COR-L47 (cell line): ENCODE measurements at places on chromosomes 12 and 14.
A peak's percentile ranks its signal among the peaks of the same experiment; 100 is the strongest.

GRCh38 chr12:15811214-15812127 lies 22.3 kb upstream of the EPS8 start:
- DNase-seq, result no peak

GRCh38 chr12:23813206-23813605 lies 136.3 kb downstream of the SOX5 start:
- DNase-seq, result no peak

DNA sequence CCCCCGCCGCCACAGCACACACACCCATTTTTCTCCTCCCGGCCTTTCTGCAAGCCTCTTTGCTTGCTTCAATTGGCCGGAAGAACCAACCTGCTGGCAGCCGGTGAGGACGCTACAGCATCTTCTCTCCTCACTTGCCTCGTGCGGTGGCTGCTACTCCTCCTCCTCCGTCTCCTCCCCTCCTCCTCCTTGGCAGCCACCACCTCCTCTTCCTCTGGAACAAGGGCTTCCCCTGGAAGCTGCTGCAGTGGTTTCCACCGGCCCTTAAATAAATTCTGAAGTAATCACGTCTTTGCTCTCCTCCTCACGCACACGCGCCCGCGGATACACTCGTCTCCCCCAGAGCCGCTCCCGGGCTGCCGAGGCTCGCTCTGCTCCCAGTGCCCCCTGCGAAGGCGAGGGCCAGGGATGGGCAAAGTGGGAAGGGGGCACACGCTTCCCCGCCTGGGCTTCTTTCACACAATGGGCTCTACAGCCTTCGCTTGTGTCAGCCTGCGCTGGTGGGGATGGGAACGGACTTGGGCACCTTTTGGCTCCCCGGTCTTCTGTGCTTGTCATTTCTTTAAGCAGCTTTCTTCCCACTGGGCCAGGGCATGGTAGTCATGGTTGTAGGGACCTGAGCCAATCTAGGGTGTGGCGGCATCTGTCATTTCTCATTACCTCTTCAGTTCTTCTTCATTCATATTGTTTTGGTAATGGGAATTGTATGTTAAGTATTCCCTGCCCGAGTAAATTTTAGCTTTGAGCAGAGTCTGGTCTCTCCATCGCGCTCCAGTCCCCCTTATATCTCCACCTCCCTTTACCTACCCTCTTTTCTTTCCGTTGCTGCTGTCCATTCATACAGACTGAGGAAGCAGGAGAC lies at the start of gene PPFIA2:
Gene PPFIA2 (minus strand): TSS at position 161 of the 862 bp plus-strand sequence.
- DNase-seq, result peak; percentile 79

DNA sequence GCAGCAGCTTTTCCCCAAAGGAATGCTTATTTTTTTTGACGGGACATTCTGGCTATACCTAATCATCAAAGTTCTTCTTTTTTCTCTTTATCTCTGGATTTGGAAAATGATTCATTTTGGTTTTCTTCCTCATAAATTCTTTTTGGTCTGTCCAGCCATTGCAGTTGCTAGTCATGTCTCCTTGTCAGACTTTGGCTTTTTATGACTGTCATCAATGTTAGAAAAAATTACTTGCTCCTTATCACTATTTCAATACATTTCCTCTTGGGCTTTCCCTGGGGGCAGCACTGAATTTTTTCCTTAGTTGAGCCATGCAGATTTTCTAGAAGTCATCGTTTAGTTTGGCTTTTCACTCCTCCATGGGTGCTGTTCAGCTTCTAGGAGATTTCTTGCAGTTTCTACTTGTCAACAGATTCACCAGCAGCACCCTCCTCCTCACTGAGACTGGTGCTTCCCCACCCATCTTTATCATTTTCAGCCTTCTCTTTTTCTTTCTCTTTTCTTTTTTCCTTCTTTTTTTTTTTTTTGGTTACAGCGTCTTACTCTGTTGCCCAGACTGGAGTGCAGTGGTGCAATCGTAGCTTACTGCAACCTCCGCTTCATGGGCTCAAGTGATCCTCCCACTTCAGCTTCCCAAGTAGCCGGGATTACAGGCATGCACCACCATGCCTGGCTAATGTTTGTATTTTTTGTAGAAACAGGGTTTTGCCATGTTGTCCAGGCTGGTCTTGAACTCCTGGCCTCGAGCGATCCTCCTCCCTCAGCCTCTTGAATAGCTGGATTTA lies 5.2 kb downstream of the ADIPOR2 start:
- no peak for DNase-seq

DNA sequence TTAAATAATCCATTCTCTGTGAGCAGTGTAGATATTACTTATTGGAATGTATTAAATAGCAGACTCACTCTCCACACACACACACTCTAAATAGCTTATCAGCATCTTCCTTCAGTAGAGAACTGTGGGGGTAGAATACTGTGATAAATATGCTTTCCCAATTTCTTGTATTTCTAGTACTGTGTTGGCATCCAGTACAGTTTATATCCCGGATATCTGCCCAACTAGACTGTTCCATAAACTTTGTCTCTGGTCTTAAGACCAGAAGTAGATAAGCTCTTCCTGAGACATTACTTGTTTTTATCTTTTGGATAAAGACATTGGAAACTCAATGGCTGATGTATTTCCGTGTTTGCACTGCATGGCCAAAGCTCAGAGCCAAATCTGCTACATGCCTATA lies 136.2 kb upstream of the PDZRN4 start:
- DNase-seq, result no peak

- DNase-seq, result no peak
These were observed 18.3 kb downstream of the PLEKHG7 start for GRCh38 chr12:92721130-92721529.

DNA sequence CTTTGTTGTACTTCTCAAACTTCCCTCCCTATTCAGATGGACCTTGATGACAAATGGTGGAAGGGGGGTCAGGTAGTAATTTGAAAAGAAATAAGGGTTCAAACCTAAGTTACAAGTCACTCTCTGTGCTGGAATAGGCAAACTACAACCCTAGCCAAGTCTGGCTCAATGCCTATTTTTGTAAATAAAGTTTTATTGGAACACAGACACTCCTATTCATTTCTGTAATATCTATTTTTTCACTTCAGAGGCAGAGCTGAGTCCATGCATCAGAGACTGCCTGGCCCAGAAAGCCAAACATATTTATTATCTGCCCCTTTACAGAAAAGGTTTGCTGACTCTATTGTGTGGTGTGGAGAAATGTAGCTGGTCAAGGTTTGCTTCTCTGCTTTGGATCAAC lies 78.4 kb upstream of the RIN3 start:
- no peak for DNase-seq

- no peak for DNase-seq
These were observed 150.7 kb upstream of the C14orf180 start for GRCh38 chr14:104428860-104429259.

DNA sequence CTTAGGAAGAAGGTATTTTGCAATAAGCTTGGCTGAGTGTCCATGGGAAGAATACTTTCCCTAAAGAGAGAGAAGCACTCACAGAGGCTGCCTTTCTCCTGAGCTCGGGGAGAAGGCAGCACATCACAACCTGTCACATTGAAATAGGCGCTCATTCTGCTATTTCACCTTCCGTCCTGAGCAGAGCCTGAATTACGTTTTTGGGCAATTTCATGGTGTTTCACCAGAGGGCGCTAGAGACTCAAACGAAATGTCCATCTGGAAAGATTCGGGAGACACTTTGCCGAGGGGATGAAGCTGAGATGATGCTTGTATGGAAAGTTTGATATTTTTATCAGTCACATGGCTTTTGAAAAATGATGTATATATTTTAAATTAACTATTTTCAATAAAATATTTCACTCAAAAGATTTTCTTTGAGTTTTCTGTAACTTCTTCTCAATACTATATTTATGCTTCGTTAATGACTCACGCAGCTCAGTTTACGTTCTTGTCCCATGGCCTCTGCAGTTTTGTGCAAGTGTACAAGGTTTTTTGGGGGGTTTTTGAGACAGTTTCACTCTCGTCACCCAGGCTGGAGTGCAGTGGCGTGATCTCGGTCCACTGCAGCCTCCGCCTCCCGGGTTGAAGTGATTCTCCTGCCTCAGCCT lies 17.4 kb upstream of the B4GALNT3 start:
- DNase-seq, result peak; percentile 7

- no peak for DNase-seq
These were observed 1096.3 kb downstream of the GALC start for GRCh38 chr14:86896701-86897100.

DNA sequence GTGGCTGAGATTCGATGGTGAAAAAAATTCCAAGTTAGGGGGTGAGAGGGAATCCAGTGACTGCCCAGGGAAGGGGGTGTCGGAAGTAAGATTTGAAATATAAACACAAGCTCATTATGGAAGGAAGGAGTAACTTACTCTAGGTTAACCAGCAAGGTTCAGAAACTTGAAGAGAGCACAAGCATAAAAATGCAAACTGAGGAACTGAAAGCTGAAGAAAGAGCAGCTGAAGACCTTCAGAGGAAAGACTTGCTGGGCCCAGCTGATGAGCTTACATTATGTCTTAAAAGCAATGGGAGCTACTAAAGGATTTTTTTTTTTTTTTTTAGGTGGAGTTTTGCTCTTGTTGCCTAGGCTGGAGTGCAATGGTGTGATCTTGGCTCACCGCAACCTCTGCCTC lies 189.7 kb upstream of the GRIN2B start:
- DNase-seq, result no peak

- no peak for DNase-seq
These were observed 75.6 kb upstream of the USP44 start for GRCh38 chr12:95626854-95627253.

DNA sequence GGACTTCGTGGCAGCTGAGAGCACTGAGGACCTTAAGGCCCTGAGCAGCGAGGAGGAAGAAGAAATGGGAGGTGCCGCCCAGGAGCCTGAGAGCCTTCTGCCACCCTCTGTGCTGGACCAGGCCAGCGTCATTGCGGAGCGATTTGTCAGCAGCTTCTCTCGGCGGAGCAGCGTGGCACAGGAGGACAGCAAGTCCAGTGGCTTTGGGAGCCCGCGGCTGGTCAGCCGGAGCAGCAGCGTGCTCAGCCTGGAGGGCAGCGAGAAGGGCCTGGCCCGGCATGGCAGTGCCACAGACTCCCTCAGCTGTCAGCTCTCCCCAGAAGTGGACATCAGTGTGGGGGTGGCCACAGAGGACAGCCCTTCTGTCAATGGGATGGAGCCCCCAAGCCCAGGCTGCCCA lies 37.0 kb downstream of the PLEKHG3 start:
- DNase-seq, result no peak

- DNase-seq, result no peak
These were observed 51.2 kb downstream of the TESC start for GRCh38 chr12:117047810-117048584.

DNA sequence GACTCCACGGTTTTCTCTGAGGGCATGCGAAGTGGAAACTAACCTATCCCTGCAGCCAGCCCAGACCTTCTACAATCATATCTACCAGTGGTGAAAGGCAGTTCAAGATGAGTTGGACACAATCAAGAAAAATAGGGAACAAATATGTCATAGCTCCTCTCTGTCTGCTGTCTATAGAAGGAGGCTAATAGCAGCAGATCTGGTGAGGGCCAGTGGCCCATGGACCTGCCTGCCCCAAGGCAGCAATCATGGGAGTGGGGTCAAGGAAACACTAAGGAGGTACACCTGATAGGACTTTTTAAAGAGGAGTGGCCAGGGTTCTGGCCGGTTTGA lies 149.5 kb downstream of the PRKCH start:
- DNase-seq, result no peak

- DNase-seq, result no peak
These were observed 89.5 kb downstream of the RFLNA start for GRCh38 chr12:124384299-124384894.

DNA sequence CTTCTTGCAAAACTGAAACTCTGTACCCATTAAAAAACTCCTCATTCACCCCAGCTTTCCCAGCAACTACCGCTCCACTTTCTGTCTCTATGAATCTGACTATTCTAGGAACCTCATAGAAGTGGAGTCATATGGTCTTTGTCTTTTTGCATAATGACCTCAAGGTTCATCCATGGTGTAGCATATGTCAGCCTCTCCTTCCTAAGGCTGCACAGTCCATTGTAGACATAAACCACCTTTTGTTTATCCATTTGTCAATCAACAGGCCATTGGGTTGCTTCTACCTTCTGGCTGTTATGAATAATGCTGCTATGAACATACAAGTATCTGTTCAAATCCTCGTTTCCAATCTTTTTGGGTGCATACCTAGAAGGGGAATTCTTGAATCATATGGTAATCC lies 21.1 kb downstream of the NT5DC3 start:
- DNase-seq, result no peak

DNA sequence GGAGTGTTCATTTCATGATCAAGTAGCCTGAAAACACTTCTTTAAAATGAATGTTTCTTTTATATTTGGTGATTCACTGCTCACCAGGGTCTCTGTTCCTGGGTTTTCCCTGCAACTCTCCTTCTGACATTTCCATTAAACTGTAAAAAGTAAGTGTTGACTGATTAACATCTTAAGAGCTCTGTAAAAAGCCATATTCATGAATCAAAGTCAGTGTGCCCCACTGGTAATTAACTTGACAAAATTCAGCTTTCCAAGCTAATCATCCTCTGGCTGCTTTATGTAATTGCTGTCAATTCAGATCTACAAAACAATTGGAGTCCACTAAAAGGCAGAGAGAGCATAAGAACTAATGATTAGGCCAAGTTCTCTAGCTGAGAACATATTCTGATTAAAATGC lies 41.6 kb downstream of the CNTN1 start:
- peak; percentile 33 for DNase-seq

- DNase-seq, result no peak
These were observed 28.8 kb downstream of the VPS37B start for GRCh38 chr12:122866950-122867607.

- no peak for DNase-seq
These were observed 4.0 kb upstream of the C1R start for GRCh38 chr12:7096006-7096932.

DNA sequence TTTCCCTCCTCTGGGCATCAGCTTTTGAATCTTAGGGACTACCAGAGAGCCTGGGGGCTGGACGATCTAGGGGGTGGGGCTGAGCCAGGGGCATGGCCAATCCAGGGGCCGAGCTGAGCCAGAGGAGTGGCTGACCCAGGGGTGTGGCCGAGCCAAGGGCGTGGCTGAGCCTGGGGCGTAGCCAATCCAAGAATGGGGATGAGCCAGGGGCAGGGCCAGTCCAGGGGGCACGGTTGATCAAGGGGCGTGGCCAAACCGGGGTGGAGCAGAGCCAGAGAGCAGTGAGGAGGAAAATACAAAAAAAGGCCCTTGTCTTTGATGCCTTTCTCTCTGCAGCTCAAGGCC lies 219.3 kb upstream of the NOS1 start:
- no peak for DNase-seq

DNA sequence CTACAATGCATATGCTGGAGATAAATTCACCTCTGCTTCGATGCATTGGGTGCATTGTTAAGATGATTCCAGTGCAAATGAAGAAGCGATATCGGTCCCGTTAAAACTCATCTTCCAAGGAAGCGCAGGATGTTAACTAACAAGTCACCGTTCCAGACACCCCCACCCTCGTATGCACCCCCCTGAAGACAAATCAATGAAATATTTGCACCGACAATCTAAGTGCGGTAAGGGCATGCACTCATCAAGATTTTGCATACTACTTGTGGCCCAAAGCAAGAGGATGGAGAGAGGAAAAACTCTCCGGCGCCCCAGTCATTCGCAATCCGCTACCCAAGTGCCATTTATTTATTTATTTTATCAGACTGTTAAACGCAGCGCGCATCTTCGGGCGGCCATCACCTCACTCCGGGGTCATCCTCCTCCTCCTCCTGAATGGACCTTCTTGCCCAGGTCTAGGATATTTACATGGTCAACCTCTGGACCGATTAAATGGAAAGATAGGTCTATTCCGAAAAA lies 1.2 kb downstream of the NOVA1 start:
- DNase-seq, result no peak
